ENCODE measurements at places on chromosomes 4 and X.
A peak's percentile ranks its signal among the peaks of the same experiment; 100 is the strongest.

DNA sequence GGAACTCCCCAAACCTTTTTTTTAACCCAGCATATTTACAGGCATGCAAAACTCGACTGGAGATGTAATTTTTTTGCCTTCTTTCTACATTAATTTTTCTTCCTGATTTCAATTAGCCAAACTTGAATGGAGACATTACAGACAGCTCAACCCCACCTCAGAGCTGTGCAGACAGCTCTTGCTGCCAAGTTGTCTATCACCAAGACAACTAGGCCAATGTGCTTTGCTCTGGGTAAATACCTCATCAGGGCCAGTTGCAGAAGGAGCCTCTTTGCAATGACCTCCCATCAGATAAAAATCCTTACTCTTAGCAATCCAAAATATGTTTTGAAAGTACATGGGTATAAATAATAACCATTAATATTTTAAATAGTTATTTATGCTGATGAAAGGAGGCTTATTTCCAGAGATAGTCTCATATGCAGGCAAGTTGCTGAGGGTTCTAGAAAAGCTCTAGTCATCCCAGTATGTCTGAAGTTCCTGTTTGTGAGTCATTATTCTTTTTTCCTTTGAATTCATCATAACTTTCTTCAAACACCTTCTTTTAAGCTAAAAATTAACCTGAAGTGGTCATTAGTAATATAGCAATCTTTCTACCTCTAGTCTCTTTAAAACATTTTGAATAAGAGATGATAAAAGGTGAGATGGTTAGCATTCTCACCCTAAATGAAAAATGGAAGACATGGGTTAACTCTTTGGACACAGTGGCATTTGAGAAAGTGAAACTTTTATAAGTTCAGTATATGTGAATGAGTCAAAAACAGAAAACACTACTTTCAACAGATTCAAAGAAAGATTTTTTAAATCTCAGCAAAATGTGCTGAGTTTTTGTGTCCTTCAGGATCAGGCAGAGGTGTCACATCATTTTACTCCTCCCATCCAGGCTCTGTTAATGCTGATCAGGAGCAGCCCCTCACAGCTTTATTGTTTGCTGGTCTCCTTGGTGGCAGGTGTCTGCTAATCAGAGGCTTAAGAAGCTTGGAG, 475.5 kb upstream of the FGF16 start:
- DNase-seq = no peak

- no peak for DNase-seq
These were observed 111.2 kb downstream of the QDPR start for GRCh38 chr4:17400686-17401085.

- DNase-seq = no peak
These were observed 1.0 kb downstream of the PNMA3 start for GRCh38 chrX:153057281-153057680.

DNA sequence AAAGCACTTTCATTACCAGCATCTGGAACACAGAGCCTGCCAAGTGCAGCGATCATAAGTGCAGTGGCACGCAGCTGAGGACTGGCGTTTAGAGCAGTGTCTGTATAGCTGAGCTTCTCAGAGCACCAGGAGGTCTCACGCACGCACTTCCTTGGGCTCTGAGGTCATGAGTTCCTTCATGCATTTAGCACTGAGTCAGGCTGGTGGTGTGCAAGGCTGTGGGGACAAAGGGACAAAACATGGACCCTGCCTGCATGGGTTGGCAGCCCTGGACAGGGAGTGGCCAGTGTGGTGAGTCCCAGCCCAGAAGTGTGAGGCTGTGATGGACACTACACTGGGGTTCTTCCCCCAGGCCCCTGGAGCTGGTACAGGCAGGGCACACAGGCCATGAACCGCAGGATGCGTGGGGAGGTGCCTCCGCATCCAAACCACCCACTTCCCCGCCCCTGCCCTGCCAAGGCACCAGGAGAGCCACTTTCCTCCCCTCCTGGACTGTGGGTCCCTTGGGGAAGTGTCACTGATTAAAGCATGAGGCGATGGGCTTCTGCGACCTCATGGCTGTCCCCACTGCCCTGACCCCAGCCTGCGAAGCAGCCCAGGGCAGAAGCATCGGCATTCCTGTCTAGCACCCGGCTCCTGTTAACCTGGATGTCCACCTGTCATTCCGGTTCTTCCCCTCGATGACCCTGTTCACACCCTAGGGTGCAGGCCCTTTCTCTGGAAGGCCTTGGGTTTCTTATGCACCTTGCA, 37.2 kb upstream of the GPR78 start:
- DNase-seq = no peak

- DNase-seq = no peak
These were observed 150.4 kb downstream of the CENPC start for GRCh38 chr4:67394879-67395278.

GRCh38 chr4:71860643-71861042, 76.8 kb upstream of the GC start:
- no peak for DNase-seq

DNA sequence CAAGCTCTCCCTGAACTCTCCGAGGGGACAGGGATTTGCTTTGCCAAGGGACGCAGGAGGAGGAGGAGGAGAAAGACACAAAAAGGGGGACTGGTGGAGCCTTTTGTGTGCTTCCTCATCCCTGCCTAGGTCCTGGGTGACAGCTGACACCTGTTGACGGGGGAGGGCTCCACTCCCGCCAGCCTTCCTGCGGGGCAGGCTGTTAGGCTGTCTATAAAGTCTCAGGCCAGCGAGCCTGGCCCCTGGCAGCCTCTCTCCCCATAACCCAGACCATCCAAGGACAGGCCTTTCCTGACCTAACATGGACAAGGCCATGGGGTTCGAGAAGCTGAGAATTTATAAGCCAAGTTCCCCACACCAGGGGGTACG, 832 bp upstream of the EVC2 start:
- no peak for DNase-seq

DNA sequence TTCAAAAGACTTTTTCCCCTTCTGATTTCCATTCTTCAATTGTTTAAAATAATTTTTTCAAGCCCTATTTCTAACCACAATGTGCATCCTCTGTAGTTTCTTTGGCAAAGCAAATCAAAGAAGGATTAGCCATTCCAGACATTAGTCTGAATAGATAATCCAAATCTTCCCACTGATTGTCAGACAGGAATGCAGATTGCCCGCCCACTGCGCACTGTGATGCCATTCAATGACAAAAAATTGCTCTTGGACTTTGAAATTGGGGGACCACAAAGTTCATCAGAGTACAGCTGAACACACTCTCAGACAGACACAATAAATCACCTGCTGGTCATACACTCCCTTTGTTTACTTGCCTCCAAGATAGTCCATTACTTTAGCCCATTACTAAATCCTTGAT, 216.5 kb upstream of the DKK2 start:
- DNase-seq = no peak

GRCh38 chrX:65098851-65099250, 122.6 kb upstream of the ZC4H2 start:
- no peak for DNase-seq

GRCh38 chrX:20235755-20236154, 31.0 kb downstream of the RPS6KA3 start:
- no peak for DNase-seq

- DNase-seq = no peak
These were observed 142.4 kb upstream of the ANKRD50 start for GRCh38 chr4:124854968-124855367.

DNA sequence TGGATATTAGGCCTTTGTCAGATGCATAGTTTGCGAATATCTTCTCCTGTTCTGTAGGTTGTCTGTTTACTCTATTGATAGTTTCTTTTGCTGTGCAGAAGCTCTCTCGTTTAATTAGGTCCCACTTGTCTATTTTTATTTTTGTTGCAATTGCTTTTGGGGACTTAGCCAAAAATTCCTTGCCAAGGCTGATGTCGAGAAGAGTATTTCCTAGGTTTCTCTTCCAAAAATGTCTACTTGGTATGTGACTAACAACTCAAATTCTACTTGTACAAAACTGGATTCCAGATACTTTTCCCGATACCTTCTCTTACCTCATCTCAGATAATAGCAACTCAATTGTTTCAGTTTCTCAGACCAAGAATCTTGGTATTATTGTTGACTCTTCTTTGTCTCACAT, 142.4 kb upstream of the GLRA2 start:
- DNase-seq = no peak

DNA sequence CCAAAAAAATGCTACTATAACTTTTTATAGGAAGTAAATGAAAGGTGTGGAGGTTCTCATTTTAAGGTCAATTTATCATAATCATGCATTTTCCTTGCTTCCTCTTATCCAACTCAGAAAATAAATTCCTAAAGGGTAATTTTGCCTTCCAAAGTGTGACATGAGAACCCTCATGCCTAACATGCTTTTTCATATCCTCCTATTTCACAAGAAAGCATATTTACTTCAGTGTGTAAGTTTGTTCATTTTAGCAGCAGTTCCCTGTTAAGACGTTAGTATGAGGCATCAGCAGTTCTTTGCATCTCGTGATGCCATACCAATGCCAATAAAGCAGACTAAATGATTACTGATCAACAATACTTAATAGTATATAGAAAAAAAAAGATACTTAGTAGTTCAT, 18.4 kb downstream of the WDFY3 start:
- no peak for DNase-seq

DNA sequence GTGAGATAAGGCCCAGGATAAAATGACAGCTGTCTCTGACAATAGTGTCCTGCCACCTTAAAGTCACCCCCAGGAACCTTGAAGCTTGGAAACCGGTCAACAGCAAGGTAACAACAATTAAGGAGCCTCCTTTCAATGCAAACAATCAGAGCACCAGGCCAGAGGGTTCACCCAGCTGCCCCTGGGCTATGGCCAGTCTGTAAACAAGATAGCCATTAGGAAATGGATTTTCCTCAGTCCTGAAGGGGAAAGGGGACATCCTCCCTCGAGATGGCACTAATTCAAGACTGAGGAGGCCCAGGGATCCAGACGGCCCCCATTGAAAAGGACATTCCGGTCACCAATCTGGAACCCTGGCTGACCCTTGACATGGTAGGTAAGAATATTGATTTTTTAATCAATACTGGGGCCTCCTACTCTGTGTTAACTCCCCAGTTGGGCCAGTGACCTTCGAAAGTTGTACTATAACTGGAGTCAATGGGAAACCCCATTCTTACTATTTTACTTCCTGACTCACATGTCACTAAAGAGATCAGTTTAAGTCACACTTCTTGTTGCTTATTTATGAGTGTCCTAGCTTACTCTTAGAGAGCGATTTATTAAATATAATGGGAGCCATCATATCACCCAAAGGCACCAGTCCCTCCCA, 61.7 kb upstream of the CT45A1 start:
- DNase-seq = no peak

DNA sequence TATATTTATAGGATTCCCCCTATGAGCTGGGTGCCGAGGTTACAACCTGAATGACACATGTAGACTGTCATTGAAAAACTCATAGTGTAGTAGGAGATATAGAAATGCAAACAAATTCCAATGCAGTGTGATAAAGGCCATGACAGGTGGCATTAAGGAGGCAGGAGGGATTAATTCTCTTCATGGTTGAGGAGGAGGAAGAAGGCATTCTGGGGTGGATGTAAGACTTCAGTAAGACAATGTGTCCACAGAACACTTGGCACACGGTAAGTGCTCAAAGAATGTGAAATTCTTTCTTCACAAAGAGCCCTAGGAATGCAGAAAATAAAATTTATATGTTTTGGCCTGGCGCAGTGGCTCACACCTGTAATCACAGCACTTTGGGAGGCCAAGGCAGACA, 136.5 kb downstream of the RBM47 start:
- DNase-seq = no peak

DNA sequence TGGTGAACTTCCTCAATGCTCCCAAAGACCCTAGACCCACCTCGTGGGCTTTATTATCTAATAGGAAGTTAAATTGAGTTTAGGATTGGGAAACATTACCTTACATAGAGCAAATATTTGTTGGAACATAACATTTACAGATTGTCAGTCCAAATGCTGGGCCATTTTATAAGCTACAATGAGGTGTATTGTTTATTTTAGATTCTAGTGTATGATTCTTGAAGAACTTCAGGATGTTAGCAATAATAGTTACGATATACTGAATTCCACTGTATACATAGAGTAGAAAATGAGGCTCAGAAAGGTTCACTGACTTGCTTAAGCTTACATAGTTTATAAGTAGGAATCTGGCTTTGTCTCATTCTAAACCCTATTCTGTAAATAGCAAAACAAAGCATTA, 37.4 kb downstream of the PAQR3 start:
- no peak for DNase-seq

GRCh38 chr4:185225940-185226339, 16.5 kb downstream of the SNX25 start:
- no peak for DNase-seq

GRCh38 chr4:2393353-2394270, 24.8 kb downstream of the ZFYVE28 start:
- no peak for DNase-seq

DNA sequence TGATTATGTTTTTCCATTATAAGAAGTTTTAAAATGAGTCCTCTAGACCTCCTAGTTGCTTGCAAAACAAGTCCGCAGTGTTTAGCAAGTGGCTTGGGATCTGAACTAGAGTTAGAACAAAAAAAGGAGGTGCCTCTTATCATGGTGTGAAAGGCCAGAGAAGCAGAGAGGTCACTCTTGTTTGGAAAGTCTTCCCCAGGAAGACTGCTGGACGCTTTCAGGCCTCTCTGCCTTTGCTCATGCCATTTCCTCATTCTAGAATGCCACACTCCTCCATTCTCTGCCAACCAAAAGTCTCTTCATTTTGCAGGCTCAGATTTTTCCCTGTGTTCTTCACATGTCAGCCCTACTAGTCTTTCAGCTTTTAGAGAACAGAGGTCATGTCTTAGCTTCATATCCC, 14.9 kb downstream of the PARM1 start:
- DNase-seq = no peak

- DNase-seq = peak; percentile 81
These were observed at the start of the genes APOO and CXorf58 for GRCh38 chrX:23907498-23908218. Gene APOO, minus strand, starts transcription at chrX:23907938. Its CDS starts 236 bp downstream, at chrX:23907702. Gene CXorf58, plus strand, starts transcription at chrX:23908006. Its CDS starts 2,297 bp downstream, at chrX:23910303.

DNA sequence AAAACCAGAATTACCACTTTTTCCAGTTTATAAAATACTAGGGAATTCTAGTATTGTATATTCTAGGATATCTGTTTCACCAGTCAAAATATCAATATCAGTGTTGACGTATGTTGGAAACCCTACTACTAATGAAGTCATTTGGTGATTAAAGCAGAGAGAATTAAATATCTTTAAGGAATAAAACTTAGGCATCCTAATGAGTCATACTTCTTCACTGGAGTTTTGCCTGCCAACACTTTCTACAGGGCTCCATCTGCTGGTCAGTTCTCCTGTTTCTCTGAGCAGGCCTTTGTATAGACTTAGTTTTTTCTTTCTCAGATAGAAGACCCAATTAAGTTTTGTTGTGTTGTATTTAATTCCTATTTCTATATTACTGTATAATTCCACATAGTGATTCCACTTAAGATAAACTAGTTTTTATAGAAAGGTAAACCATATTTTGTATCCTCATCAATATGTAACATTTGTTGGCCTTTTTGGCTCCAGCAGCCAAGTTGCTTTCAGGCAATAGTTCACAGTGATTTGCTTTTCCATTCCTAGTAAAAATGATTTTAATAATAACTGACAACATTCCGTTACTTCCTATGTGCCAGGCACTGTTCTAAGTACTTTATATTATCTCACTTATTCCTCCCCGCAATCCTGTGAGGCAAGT, 3.5 kb downstream of the AP1AR start:
- peak; percentile 9 for DNase-seq

- no peak for DNase-seq
These were observed 371.1 kb upstream of the NR3C2 start for GRCh38 chr4:148813289-148813688.

- no peak for DNase-seq
These were observed 58.2 kb downstream of the TBC1D9 start for GRCh38 chr4:140697709-140698560.

- DNase-seq = no peak
These were observed 60.0 kb downstream of the HS3ST1 start for GRCh38 chr4:11368701-11369115.

- DNase-seq = no peak
These were observed 2.9 kb downstream of the HDAC8 start for GRCh38 chrX:72569786-72570185.

Data from stimulated activated CD8-positive, alpha-beta memory T cell treated with anti-CD3 and anti-CD28 coated beads, Interleukin-2, amount 100 ng/mL, for 1 hour (primary cell).